H7 (cell line): ENCODE measurements at places on chromosomes 7 and 10. TPM values are rescaled to one million over a fixed set of nuclear protein-coding genes. Genes with fewer than 3 reads are reported as not detected.
A peak's percentile ranks its signal among the peaks of the same experiment; 100 is the strongest.

ZNF365 gene
- not detected in 2 replicates for total RNA-seq

ARMH3 gene
- 4.4 and 4.5 TPM in 2 replicates for total RNA-seq

DNA sequence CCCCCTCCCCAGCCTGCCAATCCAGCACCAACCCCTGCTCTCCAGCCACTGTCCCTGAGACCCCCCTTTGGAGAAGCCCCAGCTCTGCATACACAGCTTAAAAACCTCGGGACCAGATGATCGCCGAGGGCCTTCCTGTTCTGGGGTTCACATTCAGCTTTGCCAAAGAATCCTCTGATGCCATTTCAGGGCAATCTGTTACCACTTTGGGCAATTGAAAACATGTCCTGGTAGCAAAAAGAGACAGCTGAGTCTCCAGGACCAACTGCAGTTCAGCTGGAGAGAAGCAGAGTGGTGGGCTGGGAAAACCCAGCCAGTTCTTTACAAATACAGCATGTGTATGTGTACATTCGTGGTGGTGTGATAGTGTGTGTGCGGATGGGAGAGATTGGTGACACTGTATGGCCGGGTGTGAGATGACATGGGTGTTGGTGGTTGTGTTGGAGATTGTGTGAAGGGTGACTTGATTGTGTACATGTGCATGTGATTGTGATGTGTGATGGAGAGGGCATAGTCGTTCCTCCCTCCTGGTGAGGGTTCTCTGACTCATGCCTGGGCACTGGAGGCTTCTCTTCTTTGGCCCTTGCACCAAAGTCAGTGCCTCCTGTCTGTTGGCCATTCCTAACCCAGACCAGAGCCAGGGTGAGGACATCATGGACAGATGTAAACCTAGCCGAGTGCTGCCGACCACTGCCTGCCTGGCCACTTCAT lies 48.5 kb upstream of the AQP1 start:
- DNase-seq: no peak

TUBAL3 gene
- total RNA-seq: 0.11 TPM in 1 of 2 replicates, not detected in the other

GRCh38 chr10:129744134-129745111 lies 219.7 kb downstream of the EBF3 start:
- no peak for DNase-seq

GHRHR gene
- 1.9 and 2.7 TPM in 2 replicates for total RNA-seq

DNA sequence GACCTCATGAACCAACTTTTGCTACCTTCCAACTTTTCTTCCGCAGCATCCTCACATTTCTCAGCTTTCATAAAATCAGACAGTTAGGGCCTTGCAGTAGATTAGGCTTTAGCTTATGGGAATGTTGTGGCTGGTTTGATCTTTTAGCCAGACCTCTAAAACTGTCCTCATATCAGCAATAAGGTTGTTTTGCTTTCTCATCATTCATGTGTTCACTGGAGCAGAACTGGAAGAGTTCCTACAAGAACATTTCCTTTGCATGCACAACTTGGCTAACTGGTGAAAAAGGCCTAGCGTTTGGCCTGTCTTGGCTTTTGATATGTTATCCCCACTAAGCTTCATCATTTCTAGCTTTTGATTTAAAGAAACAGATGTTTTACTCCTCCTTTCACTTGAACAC lies 130.0 kb upstream of the LRRTM3 start:
- DNase-seq: no peak

DNA sequence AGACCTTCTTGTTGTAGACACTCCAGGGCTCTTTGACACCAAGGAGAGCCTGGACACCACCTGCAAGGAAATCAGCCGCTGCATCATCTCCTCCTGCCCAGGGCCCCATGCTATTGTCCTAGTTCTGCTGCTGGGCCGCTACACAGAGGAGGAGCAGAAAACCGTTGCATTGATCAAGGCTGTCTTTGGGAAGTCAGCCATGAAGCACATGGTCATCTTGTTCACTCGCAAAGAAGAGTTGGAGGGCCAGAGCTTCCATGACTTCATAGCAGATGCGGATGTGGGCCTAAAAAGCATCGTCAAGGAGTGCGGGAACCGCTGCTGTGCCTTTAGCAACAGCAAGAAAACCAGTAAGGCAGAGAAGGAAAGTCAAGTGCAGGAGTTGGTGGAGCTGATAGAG lies 5.5 kb downstream of the GIMAP7 start:
- no peak for DNase-seq

DNA sequence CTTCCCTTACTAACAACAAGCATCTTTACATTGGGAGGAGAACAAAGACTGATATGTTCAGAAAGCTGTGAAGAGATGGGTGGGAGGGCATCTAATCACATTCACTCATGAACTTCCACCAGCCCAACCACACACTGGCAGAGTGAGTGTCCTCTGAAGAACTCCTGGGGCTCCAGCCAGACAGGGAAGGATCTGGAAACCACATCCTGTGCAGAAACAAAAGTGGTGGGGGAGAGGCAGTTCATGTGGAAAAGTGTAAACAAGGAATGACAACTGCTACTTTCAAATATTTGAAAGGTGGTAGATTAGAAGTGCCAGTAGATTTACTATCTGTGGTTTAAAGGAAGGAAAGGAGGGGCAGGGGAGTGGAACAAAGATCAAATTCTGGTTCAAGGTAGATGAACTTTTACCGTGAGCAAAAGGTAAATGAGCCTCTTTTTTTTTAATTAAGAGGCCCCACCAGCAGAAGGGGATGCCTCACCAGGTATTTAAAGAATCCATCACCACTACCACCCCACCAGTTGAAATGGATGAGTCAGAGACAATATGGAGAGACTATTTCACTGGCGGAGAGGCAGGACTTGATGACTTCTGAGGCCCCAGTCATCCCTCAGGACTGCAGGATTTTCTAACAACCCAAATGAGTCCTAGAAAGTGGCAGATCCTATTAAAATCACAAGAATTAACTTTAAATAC lies 34.5 kb downstream of the GOT1 start:
- no peak for DNase-seq

DNA sequence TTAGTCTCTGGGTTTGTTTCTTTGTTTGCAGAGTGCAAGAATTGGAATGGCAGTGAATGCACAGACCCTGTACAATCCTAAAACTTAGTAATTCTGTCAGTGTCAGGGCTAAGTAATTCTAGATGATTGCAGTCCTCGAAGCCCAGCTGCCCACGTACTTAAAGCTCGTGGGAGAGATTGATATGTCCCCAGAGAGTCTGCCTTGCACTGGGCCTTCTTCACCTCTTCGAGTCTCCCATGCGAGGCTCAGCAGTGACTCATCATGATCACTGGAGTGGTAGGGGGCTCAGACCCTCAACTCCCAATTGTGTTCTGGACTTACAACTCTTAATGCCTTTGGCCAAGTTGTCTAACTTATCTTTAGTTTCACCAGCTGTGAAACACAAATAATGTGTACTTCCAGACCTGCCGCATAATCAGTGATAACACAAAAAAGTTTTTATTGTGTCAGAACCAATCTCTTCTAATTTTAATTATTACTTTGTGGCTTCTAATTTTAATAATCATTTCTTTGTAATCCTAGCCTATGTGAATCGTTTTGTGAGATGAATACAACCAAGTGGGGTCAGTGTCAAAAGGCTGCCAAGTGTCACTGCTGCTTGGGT lies 345.6 kb upstream of the LRGUK start:
- no peak for DNase-seq

DNA sequence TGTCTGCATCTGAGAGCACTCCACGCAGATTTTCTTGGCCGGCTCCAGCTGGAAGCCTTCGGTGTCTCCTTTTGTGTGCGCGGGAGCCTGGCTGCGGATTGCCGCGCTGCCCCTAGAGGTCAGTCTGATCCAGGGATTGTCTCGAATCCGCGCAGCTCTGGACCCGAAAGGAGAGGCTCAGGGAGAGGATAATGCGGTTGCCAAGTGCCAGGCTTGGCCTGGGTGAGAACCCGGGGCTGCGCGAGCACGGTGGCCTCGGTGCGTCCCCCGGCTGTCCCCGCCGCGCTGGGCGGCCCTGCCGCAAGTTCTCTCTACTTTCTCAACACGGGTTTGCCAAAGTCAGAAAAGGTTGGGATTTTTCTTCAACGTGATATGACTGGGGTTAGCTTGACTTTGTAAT lies 140.9 kb downstream of the ADCYAP1R1 start:
- peak; percentile 89 for DNase-seq

GRCh38 chr10:124056337-124056980 lies 36.9 kb downstream of the CHST15 start:
- DNase-seq: no peak
